ENCODE measurements at places on chromosomes 2 and 18.

- no peak for DNase-seq
Observed at GRCh38 chr2:38712413-38712812, 38.7 kb downstream of the SRSF7 start.

DNA sequence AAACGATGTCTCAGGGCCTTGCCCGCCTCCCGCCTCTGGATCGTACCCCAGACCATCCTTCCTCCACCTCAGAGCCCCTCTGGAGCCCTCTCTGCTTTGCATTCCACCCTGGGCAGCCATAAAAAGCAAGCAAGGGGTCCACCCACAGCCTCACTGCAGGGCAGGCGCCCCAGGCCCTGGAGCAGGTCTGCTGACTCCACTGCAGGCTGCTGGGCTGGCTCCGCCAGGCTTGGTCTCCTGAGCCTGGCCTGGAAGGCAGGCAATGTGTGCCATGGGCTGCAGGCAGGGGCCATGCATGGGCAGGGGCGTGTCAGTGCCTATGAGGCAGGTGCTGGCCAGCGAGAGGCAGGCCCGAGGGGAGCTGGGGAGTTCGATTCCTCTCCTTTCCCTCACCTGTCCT, 186.0 kb downstream of the ANKRD30B start:
- no peak for DNase-seq

- DNase-seq = no peak
Observed at GRCh38 chr2:73970850-73971471, 13.7 kb upstream of the TET3 start.

DNA sequence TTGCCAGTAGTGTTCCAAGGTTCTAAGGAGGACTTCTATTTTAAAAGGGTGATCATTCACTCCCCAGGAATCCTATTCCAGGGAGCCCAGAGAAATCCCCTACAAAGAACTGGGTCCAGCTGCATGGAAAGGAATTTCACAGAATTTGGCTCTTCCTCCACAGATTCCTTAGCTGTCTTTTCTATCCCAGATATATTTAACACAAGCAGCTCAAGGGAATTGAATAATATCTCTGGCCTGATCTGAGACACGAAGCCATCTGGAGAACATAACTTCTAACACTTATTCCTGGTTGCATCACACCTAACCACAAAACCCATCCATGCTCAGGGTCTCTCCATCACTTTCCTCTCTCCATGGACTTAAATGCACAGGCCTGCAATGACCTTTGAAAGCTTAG, 306.7 kb upstream of the ACVR2A start:
- no peak for DNase-seq

- DNase-seq = no peak
Observed at GRCh38 chr18:46169464-46169941, 65.3 kb downstream of the HAUS1 start.

GRCh38 chr2:239182981-239183791, 217.6 kb downstream of the HDAC4 start:
- DNase-seq = no peak

DNA sequence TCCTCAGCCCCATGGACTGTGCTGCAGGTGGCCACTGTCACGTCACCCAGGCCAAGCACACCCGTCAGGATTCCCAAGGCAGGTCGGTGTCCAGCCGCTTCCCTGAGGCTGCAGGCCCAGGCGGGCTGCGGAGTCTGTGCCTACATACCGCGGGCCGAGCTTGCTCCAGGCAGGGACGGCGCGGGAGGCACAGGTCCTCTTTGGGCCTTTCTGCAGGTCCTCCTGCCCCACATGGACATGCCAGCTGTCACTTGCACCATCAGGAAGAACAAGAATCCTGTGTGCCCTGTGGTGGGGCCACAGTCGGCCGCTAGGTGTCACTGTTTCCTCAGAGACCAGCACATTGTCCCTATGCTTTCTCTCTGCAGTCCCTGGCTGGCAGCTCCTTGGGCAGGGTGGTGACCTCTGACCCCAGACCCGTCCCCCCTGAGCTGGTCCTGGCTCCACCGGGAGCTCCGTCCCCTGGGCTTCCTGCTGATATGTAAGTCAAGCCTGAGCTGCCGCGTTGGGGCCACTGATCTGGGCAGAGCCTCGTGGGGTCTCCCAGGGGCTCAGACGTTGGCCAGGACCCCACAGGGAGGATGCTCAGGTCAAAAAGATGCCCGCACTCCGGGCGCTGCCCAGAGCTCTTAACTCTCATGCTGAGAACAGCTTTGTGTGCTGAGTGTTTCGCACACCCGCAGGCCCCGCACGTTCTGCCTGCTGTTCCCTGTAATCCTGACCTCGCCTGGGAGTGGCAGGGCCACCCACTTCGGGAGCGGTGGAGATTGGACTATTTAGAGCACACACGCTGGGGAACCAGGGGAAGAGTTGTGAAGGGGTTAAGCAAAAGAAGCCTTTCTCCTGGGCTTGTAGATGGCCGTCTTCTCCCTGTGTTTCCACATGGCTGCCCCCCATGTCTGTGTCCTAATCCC, 17.3 kb upstream of the AGXT start:
- DNase-seq = peak; percentile 69

- no peak for DNase-seq
Observed at GRCh38 chr18:78130232-78131195, 849.1 kb upstream of the SALL3 start.

GRCh38 chr18:69838620-69839411, 108.9 kb downstream of the CD226 start:
- DNase-seq = no peak

- DNase-seq = no peak
Observed at GRCh38 chr18:63511285-63511684, 30.9 kb upstream of the SERPINB12 start.

DNA sequence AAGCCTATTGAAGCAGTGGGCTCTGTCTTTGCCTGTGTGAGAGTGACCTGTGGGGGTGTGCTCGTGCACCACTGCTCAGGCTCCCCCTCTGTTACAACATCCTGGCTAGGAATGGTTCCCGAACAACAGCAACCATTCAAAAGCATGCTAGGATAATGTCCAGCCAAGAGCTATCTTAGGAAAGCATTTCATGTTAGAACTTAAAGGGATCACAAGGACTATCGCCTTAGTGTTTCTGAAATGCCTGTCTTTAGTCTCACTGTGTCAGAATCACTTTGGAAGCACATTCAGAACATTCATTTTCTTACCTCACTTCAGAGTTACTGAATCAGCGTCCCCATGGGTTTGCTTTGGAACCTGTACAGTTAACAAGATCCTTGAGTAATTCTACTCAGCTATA, 134.9 kb upstream of the DSEL start:
- no peak for DNase-seq

DNA sequence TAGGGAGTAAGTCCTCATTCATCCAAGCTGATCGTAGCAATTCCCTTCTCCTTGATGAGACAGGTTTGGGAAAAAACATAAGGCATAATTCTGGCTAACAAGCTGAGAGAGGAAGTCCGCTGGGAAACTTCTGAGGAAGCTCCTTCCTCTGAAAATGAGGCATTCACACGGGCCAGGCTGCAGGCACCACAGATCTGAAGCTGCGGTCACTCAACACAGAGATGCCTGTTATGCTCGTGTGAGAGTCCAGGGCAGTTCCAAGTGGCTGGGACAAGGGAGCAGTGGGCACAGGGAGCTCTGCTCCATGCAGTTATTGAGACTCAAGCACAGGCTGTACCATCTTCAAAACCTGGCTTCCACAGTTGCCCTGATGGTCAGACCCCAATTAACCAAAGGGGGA, 200.9 kb upstream of the ID2 start:
- DNase-seq = no peak

DNA sequence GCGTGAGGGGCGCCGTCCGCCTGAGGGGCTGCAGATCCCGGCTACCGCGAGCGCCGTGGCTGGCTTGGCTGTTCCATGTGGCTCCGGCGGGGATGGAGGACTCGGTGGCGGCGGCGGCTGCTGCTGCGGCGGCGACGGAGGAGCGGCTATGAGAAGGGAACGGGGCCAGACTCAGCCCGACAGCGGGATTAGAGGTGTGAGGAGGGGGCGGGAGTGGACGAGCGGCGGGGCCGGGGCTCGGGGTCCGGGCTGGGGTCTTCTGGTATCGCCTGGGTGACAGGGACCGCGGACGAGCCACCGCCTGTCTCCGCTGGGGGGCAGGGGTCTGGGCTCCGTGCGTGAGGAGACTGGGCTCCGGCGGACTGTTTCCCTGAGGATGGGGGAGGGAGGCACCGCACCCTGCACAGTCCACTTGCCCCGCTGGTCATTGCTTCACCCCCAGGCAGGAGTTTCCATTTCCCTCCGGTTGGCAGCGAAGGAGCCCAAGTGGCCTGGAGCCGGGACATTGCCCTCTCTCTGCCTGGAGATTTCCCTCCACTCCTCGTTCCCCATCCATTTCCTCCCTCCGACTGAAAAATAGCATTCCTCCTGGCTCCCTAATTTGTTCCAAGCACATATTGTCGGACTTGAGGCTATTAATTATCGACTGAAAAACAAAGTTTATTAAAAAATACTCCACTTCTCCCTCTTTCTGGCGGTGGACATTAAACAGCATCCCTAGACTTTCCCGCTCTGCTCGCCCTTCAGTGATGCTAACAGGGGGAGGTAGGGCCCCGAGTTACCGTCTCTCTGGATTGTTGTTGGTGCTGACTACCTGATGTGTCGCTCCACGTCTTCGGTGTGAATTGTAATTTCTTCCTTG, 577 bp downstream of the EHBP1 start:
- no peak for DNase-seq

DNA sequence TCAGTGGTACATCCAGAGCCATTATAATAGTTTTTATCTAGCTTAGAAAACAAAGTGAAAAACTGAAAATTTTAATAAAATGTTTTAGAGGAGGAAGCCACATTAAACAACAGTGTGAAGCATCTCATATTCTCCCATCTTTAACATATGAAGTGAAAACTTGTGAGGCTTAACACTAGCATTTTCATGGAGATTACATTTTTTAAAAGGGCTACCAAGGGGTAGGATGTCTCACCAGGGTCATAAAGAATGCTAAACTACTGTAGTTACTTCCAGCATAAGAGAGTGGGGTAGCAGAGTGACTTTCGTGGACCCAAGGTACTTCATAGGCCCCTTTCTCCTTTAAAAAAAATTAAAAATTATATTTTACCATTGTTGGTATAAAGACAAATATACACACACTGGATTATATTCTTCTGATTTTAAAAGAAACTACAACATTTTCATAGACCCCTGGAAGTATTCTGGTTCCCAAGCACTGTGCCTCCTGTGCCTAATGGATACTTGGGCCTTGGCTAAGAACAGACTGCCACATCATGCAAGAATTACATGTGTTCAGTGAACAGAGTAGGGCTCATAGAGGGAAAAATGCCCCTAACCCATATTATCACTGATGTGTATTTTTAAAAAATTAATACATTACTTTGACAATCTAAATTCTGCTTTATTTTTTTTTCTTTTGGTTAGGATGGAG, 148.4 kb downstream of the SLC39A10 start:
- no peak for DNase-seq

DNA sequence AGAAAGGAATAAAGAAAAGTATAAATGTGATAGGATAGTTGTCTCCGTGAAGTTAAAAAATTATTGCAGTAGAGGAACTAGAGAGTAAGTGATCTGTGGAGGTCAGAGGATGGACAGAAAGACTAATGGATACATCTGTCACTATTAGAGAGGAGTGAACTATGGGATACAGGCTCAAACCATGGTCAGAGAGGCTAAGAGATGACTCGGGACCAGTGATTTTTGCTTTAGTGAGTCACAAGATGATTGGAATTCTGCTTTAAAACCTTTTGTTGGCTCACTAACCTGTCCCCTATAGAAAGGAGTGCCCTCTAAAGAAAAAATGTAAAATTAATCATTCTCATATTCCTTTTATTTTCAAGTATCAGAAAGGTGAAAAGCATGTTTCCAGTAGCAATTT, 30.3 kb downstream of the ALMS1 start:
- DNase-seq = no peak

DNA sequence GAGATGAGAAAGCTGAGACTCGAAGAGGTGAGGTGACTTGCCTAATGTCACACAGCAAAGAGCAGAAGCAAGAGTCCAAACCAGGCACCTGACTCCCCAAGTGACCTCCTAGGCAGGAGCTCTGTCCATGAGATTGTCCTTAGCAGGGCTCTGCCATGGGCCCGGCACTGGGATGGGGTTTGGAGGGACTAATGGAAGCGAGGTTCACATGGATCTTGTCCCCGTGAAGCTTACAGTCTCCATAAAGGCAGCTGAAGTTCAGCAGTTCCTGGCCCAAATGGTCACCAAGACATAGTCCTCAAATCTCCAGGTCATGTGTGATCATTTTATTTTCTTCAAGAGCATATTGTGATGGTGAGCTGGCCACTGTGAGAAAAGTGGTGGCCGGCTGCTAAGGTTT, 57.0 kb upstream of the AFF3 start:
- no peak for DNase-seq

DNA sequence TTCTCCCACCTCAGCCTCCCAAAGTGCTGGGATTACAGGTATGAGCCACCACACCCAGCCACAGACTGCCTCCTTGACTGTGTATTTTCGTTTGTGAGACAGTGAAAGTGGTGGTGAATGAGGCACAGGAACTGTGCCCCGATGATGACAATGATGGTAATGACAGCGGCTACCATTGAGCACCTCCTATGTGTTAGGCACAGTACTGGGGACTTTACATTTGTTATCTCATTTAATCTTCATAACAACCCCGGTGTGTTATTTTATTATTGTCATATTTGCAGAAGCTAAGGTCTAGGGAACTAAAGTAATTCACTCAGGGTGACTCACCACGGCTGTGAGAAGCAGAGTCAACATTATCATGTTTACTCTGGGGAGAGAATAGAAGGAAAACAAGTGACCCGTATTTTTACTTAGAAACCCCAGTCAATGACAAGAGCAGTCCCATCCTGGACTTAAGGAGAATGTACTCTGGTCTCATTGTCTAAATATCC, 77.6 kb upstream of the ALPP start:
- no peak for DNase-seq

GRCh38 chr2:64410671-64411070, 43.3 kb upstream of the LGALSL start:
- no peak for DNase-seq

DNA sequence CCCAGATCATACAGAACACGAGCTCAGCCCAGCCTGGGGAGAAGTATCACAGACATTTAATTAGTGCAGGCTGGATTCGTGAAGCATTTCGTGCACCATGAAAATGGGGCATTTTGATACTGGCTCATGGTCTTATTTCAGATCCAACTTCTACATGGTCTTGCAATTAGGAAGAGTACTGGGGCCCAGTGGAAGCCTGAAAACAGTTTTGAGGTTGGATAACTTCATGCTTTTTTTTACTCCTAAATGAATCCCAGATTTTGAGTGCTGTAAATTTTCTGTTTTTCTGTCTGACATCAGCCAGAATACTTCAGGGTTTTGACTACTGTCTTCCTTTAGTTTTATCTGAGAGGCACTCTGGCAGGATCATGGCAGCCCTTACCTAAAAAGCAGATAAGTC, 160.1 kb downstream of the GFPT1 start:
- DNase-seq = no peak

GRCh38 chr2:147782141-147782930, 62.5 kb upstream of the ACVR2A start:
- no peak for DNase-seq

GRCh38 chr2:240902615-240903041, 3.5 kb upstream of the CROCC2 start:
- DNase-seq = no peak

- no peak for DNase-seq
Observed at GRCh38 chr2:11005032-11005431, 93.3 kb downstream of the KCNF1 start.

GRCh38 chr2:11286749-11287148, 57.7 kb downstream of the ROCK2 start:
- DNase-seq = no peak
